ENCODE measurements at places on chromosomes 6 and 20. TPM values are rescaled to one million over a fixed set of nuclear protein-coding genes. Genes with fewer than 3 reads are reported as not detected.
A peak's percentile ranks its signal among the peaks of the same experiment; 100 is the strongest.

DNA sequence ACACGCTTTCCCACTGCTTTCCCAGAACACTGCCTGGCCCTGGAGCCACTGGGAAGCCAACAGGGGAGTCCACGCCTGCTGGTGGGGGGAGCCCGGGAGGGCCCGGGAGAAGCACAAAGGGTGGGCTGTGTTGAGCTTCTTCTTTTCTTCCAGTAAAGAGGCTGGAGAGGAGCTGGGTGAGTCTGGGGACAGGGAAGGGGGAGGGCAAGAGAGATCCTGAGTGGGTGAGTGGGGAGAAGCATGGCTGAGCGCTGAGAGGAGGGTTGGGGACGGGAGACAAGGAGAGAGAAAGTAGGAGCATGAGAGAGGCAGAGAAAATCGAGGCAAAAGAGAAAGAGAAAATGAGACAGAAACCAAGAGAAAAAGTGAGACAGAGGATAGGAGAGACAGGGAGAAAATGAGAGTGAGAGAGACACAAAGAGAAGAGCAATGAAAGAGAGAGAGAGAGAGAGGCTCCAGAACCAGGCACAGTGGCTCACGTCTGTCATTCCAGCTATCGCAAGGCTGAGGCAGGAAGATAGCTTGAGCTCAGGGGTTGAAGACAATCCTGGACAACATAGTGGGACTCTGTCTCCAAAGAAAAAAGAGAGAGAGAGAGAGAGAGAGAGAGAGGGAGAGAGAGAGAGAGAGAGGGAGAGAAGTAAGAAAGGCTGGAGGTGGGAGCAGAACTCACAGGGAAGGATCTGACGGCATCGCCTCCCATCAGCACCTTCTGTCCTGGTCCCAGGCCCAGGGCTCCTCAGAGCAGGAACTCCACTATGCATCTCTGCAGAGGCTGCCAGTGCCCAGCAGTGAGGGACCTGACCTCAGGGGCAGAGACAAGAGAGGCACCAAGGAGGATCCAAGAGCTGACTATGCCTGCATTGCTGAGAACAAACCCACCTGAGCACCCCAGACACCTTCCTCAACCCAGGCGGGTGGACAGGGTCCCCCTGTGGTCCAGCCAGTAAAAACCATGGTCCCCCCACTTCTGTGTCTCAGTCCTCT lies 2.0 kb downstream of the LST1 start:
- DNase-seq, result no peak

GRCh38 chr20:37228082-37228481 lies 33.5 kb downstream of the GHRH start:
- DNase-seq, result no peak

DNA sequence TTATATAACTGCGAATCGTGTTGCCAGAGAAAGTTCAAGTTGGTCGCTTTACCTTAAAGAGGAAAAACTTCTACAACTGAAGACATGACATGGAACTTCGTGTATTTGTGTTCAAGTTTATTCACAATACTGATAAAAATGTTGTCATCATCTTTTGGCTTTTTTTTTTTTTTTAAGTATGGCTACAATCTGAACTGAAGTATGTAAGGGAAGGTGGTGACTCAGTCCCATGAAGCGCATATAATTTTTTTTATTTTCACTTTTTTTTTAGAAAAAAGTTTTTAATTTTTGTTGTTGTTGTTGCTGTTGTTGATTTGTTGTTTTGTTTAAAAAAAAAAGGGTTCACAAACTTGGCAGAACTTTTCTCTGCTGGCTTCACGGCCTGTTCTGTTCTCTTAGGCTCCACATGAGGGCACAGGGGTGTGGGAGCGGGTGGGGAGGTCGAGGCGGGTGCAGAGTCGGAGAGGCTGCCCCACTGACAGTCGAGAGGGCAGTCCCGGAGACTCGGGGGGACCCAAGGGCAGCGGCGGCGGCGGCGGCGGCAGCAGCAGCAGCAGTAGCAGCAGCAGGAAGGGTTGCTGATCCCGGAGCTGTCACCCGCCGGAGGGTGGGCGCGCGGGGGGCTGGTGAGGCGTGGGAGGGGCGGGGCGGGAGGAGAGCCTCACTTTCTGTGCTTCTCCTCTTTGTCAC lies 17.0 kb downstream of the TFAP2A start:
- DNase-seq, result no peak

- DNase-seq, result no peak
Measured at GRCh38 chr6:111589366-111589765, 16.3 kb downstream of the TRAF3IP2 start.

DNA sequence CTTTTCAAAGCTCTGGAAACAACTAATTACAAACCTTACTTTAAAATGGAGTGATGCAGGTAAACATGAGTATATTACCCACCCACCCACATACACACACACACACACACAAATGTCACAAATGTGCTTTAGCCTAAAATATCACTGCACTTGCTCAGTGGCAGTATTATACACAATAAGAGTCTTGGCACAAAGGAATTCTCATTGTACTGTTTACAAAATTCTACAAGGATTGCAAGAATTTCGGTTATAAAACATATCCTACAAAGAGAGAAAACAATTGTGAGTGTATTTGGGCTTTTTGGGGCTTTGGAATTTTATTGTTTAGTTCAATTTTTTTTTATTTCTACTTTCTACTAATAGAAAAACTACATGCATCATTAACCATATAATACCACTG lies 113.2 kb upstream of the BEND6 start:
- no peak for DNase-seq

GRCh38 chr20:17947474-17947815 lies 21.1 kb downstream of the SNX5 start:
- DNase-seq, result no peak

DNA sequence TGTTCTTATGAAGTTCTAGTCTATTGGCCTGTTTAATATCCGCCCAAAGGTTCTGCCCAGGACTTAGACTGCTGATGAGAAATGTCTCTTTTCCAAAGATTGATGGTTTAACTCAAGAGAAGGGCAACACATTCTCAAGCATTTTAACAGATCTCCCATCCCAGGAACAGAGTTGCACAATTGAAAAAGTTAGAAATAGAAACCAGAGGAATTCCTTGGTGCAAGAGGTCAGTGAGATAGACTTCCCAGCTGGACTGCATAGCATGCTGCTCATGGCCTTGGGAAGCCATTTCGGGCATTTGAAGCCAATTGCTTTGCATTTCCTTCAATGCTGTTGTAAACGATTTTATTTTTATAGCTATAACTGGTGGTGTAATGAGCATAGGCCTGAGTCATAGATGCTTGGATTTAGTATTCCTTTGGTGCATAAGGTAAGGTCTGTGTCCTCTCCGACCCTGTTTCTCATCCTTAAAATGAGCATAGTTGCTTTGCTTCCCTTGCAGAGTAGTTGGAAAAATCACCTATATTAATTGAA lies 292.2 kb upstream of the JAG1 start:
- no peak for DNase-seq

DNA sequence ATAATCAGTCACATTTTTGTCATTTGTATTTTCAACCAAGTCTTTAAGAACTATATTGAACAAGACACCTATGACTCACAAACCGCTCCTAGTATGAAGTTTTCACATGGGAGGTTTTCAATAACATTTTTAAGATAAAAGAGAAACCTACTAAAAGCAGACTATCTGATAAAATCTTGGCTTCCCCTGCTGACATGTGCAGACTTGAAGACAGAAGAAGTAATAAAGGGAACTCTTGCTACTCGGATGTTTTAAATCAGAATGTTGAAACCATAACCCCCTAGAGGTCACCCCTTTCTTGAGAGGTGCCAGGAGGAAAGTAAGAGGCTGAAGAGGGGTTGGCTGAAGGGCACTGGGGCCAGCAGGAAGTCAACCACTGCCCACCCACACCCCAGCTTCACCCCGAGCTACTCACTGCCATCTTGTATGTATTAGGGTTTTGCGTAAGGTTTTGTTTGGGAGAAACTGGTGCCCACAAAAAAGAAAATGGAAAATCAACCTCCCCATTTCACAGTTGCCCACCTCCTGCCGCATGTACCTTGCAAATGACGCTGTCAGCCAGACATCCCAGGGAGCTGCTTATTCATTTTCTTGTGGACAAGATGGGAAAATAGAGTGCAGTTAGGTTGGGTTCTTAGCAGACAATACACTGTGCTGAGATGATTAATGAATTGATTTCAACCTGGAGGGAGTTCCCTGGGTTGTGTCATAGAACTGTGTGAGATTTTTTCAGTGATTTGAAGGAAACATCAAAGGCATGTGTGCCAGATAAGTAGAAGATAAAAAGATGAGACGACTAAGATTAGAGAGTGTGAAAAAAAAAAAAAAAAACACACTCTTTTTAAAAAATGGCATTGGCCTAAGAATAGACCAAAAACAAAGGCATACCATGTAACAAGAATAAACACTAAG lies 83.2 kb upstream of the TAB2 start:
- DNase-seq, result no peak

- DNase-seq, result no peak
Measured at GRCh38 chr20:31718952-31719643, 3.6 kb downstream of the BCL2L1 start.

- DNase-seq, result no peak
Measured at GRCh38 chr20:52974179-52974594, 2.0 kb downstream of the TSHZ2 start.

DNA sequence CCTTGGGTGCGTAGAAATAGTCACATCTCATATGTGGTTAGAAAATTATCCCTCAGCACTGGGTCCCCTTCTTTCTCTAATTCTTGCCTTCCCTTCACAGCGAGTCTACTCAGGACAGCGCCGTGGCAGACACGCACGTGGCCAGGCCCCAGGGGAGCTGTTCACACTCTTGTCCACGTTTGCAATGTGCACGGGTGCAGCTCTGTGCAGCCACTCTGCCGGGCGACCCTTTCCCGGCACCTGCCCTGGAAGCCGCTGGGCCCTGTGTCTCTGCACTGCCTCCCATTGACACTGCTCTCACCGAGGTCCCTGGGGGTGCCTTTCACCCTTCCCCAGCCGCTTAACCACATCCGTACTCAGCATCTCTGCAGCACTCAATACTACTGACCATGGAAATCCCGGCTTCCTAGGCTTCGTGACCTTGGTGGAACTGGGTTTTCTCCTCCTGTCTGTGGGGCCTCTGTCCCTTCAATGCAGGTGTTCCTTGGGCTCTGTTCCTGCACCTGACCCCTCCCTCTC lies 104.9 kb downstream of the DACT2 start:
- no peak for DNase-seq

GRCh38 chr6:146883640-146884531 lies 285.1 kb downstream of the ADGB start:
- no peak for DNase-seq

DNA sequence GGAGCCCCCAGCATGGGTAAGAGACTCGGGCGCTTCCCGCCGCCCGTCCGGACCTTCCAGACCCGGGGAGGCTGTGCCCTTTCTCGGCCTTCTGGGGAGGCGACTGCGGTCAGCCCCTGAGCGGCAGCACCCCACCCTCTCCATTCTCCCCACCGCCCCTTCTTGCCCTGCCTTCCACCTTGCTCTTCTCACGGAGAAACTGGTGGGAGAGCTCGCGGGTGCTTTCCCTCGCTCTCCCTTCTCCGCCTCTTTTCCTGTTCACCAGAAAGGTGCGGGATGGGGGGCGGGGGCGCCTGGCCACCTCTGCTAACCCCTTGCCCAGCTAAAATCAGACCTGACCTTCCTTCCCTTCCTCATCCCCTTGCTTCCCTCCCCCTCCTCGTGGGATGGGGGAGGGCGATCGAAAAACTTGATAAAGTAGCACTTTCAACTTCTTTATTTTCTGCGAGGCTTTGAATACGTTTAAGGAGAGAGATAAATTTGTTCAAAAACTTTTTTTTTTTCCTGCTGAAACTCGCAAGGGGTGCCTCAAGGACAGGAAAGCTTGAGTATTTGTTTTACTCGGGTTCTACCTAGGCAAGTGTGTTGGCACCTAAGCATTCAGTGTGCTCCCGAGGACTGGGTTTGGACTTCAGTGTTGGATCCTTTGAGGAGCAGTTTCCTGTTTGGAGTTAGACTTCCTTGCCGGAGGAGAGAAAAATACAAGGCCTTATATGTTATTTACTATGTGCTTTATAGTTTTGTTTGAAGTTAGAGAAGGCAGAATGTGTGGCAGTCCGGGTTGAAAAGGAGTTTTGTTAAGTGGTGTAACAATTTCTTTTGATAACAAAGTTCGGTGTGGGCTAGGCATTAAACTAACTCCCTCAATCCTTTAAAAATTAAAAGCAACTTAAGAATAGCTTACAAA lies 897 bp downstream of the CD2AP start:
- DNase-seq, result peak; percentile 37

- DNase-seq, result no peak
Measured at GRCh38 chr6:5095236-5095635, 10.1 kb downstream of the PPP1R3G start.

DNA sequence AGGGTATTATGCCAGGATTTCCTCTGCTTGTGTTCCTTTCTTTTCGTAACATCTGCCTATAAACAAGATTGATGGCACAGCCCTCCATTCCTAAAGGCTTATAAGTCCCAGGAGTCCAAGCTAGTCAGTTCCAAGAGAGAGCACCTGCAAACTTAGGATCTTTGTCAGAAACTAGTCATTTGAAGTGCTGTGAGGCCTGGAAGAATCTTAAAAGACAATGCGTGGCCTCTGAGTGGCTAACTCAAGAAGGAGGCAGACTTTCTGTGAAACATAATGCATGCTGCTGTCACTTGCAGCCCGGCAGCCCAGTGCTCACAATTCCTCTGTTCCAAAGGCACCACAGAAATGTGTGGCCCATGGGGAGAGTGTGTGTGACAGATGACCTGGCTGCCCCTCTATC lies 135.0 kb upstream of the SUPT3H start:
- no peak for DNase-seq

GRCh38 chr20:50562262-50562701 lies 52.1 kb downstream of the PTPN1 start:
- peak; percentile 49 for DNase-seq

DNA sequence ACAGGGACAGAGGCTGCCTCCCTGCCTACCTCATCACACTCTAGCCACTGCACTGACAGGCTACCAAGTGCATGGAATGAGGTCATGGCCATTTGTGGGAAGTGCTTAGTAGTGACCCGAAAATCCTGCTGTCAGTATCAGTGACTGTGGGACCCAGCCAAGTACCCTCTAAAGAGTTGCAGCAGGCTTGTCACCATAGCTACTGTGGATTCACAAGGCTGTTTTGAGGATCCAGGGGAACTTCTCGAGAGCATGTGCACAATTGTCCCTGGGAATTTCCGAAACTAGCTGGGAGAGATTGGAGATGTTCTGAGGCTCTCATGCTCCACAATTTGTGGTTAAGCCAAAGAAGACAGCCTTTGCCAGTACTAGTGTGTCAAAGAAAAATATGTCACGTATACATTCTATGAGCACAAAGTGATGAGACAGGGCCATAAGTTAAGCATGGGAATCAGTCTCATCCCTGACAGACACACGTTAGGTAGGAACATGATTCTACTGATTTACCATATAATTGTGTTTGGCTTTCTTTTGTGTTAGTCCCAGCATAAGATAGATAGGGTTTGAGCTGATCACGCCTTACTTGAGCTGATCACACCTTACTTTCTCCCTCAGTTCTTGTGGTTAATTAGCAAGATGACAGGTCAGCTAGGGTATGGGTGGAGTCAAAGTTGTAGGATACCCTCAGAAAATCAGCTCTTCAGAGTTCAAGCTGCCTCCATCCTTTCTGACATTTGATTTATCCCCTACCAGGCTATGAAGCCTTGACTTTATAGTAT lies 42.6 kb upstream of the TMEM170B start:
- DNase-seq, result no peak

The SGK1 gene
- 37.5 TPM for total RNA-seq

The OR2J3 gene
- total RNA-seq, result not detected

The OPN5 gene
- 0.17 TPM for total RNA-seq

The UBE2C gene
- 1.0 TPM for total RNA-seq

The KAT14 gene
- total RNA-seq, result 13.1 TPM

The AVP gene
- not detected for total RNA-seq

The RHAG gene
- total RNA-seq, result 0.62 TPM

The SPATS1 gene
- not detected for total RNA-seq

The SNAP91 gene
- 1.3 TPM for total RNA-seq

The TNF gene
- 0.35 TPM for total RNA-seq

The CST1 gene
- not detected for total RNA-seq

The HFE gene
- total RNA-seq, result 4.5 TPM
